ENCODE measurements at places on chromosomes 1 and 21.

- no peak for DNase-seq
These were observed 228.4 kb upstream of the DMRTA2 start for GRCh38 chr1:50651476-50652263.

DNA sequence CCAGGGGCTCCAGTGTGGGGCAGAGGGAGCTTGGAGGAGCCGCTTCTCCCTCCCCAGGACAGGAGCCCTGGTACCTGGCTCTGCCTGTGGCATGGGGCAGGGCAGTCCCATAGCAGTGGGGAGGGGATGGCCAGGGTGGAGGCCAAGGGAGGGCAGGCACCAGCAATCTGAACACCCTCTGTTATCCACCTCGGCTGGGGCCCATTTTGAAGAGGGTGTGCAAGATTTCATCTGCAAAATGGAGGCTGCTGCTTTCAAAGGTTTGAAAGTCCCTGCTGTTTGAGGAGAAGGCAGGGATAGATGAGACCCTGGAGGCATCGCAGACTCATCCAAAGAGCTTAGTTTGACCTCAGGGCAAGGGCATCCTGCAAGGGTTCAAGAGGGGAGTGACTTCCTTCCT lies 15.2 kb upstream of the TMPRSS2 start:
- no peak for DNase-seq

DNA sequence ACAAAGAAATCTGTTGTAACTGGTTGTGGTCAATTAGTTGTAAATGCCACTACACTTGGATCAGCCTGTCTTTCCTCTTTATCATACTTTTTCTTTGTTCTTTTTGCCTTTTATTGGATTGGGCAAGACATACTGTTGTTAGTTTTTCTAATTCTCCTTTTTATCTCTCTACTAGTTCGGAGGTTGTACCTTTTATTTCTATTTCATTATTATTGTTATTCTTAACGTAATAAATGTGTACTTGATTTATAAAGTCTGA lies 59.2 kb downstream of the IVNS1ABP start:
- no peak for DNase-seq

GRCh38 chr1:147815503-147815902 lies 55.1 kb upstream of the GJA5 start:
- DNase-seq = peak; percentile 9

DNA sequence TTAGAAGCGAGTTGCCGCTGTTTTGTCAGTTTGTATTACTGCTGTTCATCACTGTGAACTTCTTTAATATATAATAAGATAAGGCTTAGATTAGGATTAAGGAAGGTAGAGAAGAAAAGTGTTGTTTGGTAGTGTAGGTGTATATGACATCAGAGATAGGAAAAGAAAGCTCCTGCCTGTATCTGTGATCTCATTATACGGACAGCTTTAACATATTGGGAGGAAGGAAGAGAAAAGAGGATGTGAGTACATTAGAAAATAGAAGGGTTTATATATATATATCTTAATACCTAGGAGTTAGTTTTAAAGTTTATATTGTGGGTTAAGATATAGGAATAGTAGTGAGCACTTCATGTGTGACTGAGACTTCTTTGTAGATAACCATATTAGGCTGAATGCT lies 71.0 kb downstream of the RALGPS2 start:
- DNase-seq = no peak

GRCh38 chr1:103220631-103221041 lies 112.3 kb upstream of the COL11A1 start:
- no peak for DNase-seq

DNA sequence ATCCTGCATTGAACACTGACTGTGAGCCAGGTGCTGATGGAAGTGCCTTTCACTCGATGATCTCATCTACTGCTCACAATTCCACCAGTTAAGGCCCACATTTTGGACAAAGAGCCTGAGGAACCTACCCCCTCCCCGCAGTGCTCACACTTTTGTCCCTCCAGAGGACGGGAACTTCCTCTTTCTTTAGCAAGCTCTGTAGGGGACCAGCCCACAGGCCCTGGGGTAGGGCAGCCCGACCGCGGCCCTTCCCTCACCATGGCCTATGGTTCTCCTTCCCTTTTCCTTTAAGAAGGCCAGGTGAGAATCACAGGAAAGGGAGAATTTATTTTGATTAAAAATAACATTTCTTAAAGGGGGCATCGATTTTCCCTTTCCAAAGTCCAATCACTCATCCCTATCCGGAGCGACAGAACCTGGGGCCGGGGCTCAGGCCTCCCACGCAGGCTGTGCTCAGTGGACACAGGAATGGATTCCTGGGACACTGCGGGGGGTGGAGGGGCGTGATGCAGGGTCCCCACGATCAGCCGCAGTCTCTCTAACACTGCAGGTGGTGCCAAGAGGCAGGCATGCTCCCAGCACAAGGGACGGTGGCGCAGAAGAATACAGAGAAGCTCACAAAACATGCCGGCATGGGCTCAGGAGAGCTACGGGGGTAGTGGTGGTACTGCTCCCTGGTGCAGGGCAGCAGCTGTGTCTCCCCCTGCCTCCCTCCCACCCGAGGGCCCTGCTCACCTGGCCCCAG lies 8.9 kb upstream of the KCNE1 start:
- no peak for DNase-seq

GRCh38 chr1:24126018-24126671 lies 14.2 kb upstream of the MYOM3 start:
- no peak for DNase-seq

DNA sequence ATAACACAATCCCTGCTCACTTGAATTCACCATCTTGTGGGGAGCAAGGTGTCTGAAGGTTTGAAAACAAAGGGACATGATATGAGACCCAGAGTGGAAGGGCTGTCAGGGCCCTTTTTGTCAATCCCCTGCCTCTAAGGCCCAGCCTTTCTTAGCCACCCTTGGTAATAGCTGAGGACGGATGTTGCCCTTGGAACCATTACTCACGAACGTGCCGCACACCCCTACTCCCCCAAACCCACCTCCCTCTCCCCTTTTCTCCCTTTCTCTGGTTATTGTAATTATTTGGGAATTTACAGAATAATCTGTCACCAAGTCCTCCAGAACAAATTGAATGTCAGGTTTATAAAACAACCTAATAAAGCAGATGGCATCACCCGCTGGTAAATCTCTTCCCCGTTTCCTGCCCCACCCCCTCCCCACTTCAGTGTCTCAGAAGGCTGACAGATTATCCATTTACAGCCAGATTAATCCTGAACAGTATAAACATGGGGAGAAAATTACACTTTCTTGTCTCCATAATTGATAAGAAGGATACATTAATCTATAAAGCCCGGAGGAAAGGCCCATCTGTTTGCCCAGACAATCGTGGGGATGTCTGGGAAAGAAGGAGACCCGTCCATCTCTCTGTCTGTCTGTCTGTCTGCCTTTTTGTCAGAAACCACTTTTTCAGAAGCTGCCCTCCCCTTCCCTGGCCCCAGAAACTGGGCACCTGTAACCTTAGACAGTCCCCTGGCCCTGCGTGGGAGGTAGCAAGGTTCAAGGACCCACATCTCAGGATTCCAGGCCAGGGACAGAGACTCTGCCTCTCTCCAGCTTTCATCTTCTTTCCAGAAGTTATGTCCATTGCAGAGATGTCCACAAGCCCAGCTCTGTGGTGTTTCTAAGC lies 60.6 kb upstream of the CD34 start:
- no peak for DNase-seq

- DNase-seq = peak; percentile 97
These were observed 20.6 kb downstream of the TCEA3 start for GRCh38 chr1:23403735-23404486.

- no peak for DNase-seq
These were observed 3.8 kb downstream of the B4GALT2 start for GRCh38 chr1:43982808-43983207.

GRCh38 chr1:226577401-226578180 lies 29.0 kb downstream of the STUM start:
- no peak for DNase-seq

DNA sequence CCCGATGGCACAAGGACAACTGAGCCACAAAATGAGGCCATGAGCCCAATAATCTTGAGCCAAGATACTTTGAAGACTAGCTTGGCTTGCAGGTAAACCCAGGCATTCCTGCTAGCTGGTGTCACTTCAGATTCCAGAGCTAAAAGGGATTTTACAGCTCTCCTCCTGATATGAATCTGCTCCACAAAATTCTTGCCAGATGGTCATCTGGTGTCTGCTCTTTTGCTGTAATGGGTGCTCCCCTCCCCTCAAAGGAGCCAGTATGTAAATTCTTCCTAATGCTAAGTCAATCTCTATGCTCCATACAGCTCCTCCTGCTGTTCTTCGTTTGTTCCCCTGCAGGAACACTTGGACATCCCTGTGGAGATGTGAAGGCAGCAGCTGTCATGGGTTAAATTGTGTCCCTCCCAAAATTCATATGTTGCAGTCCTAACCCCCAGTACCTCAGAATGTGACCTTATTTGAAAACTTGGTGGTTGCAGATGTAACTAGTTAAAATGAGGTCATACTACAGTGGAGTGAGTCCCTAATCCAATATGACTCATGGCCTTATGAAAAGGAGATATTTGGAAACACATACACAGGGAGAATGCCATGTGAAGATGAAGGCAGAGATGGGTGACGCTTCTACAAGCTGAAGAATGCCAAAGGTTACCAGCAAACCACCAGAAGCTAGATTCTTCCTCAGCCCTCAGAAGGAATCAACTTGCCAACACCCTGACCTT lies 180.6 kb upstream of the PALMD start:
- no peak for DNase-seq

DNA sequence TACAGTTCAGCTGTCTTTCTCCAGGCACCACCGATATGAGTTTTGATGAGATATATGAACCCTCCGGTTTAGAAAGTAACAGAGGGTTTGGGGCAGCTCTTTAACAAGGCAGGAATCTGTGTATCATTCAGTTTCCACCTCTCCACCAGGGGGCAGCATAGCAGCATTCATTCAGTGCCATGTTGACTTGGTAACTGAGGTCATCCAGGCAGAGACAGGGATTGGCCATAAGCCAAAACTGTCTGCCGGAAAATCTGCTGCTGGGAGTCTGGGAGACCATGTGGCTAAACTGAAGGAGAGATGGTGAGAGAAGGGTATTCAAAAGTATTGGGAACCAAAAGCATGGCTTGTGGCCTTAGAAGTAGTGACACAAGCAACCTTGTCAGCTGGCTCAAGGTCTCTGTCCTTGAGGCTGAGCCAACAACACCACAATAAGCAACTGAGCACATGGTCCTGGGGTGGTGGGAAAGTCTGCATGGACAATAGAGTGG lies 98.5 kb downstream of the LMX1A start:
- peak; percentile 71 for DNase-seq

DNA sequence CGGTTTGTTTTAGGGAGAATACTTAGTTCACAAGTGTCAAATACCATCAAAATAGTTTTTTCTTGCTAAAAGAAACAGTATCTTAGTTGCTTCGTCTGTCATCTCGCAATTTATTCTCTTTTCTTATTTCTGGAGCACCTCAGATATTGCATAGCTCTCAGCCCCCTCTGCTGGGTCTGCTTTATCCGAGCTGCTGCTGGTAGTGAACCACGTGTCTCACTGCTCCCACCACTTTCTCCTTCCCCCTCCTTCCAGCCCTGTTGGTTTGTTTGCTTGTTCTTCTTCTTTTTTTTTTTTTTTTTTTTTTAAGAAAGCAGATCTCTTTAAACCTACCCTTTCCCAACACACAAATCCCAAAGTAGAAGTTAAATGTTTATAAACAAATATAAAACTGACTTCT lies 170.8 kb downstream of the EDEM3 start:
- DNase-seq = no peak

DNA sequence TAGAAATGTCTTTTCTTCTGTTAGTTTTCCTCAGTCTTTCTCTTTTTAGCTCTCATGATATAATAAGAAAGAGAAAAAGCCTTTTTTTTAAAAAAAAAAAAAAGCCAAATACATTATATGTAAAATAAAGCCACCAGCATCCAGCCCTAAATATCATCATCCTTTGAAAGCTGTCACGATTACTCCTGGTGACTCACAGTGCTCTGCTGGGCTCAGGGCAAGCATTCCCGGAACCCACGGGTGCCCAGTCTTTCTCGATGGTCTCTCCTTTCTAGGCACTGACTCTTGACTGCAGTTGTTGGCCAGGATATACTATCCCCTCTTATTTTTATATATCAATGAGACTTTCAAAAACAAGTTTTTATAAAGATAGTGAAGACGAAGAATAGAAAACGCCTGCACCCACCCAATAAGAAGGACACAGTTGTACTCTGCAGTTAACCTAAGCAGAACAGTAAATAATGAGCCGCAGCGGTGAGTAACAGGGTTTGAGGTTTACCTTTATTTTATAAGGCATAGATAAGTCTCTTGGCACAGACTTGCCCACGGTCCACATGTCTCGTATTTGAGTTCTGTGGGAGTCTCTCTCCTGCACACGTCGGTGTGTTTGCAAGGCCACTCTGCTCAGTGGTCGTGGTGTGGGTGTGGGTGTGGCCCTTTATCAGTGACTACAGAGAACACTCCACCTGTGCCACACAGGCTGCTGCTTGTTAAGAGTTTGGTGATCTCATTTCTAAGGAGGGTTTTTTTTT lies 15.7 kb upstream of the MX2 start:
- DNase-seq = no peak

- DNase-seq = peak; percentile 78
These were observed 35.9 kb upstream of the RD3 start for GRCh38 chr1:211527888-211528287.

- DNase-seq = peak; percentile 70
These were observed 484 bp upstream of the RHOC start for GRCh38 chr1:112707221-112708001.

DNA sequence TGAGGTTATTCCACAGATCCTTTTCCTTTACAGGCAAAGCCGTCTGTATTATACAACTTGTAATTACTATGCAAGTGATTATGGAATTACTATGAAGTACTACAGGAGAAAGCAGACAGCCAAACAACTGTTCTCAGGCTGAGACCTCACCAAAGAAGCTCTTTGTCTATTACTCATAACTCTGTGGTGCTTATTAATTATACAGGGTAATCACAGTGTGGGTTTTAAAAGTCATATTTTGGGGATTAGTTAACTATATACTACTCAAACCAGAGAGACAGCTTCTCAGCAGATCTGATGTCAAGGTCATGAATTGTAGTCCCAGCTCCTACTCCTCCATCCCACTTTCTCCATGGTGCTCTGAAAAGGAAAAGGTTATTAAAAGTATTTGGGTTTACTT lies 49.6 kb downstream of the CTTNBP2NL start:
- DNase-seq = no peak

DNA sequence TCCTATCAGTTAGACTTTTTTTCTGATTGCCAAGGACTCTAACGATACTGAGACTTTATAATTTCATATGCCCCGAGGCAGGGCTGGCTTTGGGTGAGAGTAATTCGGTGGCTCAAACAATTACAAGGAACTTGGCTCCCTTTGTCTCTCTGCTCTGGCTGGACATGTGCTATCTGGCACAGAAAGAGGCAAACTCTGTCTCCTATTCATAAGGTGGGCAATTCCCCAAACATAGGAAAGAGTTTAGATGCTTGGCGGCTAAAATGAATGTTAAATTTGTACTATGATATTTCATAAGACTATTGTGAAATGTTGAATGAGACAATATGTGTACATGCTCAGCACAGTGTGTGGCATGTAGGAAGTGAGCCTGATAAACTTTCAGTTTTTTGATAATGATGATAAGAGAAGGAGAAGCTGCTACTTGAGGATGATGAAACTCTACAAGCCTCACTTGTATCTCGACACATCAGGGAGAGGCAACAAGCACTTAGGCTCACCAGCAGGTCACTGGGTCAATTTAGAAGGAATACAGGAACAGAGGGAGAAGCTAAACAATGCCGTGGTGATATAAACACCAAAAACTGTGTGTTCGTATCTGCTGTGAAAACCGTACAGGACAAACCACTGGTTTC lies 12.6 kb upstream of the NTPCR start:
- DNase-seq = no peak

GRCh38 chr21:41678924-41679318 lies 87.9 kb downstream of the RIPK4 start:
- peak; percentile 94 for DNase-seq

GRCh38 chr1:169059421-169059820 lies 47.1 kb upstream of the ATP1B1 start:
- DNase-seq = no peak

- DNase-seq = no peak
These were observed 49.6 kb downstream of the ANGPTL1 start for GRCh38 chr1:178821134-178821866.
